ENCODE measurements at places on chromosomes 6 and 20.

DNA sequence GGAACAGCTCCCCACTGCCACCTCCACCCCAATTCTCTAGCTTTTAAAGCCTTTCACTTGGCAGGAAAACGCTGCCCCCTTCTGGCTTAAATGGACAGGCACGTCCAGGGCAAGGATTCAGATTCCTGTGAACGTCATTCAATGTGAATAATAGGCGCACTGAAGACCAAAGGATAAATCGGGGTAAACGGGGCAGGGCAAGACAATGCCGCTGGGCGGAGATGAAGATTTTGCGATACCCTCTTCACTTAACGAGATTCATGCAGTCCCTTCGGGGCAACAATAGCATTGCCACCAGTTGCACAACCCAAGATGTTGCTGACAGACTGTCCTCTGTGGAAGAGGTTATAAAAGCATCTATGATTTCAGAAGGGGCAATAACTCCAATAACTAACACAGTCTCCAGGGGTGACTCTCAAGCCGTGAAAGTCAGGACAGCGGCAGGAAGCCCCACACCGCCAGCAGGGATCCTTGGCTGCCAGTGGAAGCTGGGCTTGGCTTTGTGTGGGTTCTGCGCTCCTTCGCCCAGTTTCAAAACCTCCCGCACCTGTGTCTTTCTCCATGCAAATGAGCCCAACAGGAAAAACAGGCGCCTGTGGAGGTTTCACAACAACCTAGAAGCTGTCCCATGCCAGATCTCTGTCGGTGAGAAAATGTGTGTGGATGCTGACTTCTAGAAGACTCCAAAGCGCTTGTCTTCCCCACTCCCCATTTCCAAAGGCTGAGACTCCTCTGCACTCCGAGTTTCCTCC is 291.8 kb downstream of the BMP7 start:
- DNase-seq, result peak; percentile 35

DNA sequence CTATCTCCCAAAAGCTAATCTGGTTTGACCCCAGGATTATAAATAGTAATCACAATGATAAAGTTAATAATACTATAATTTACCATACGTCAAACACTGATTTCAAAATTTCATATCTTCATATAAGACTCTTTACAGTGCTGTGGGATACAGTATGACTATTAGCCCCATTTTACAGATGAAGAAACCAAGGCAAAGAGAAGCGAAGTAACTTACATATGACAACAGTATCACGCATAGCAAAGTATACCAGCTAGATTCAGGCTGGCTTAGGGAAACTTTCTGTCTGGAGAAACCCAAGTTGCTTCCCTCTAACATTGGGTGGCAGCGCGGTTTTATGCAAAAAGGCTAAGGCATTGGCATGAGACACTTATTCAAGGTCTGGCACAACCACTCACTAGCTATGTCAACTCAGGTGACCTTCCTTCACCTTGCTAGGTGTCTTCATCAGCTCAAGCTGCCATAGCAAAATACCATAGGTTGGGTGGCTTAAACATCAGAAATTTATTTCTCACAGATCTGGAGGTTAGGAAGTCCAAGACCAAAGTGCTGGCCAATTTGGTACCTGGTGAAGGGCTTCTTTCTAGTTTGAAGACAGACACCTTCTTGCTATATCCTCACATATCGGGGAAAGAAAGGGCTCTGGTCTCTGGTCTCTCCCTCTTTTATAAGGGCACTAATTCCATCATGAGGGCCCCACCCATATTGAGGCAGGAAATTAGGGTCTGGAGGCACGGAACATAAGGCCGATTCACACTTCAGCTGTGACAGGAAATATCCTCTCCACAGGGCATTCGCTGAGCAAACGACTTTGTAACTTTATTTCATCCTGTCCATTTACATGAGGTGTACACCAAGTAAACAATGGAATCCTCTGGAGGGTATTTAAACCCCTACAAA is 22.4 kb upstream of the UTRN start:
- no peak for DNase-seq

GRCh38 chr6:28886079-28886439 is 37.7 kb downstream of the TRIM27 start:
- DNase-seq, result no peak

DNA sequence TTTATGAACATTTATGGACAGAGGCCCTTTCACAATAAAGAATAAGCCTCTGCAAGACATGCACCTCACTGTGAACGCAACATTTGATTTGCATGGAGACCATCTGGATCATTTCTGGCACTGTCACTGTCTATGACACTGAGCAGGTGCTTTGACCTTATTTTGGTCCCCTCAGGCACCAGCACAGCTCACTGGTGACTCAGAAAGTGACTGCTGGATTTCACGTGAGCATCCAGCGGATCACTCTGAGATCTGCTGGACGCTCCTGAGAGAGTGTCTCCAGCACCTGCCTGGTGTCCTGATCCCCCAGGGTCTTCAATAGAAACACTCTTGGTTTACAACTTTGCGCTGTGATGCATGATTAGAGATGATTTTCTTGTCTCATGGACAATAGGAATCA is 375.7 kb downstream of the TENT5A start:
- DNase-seq, result no peak

DNA sequence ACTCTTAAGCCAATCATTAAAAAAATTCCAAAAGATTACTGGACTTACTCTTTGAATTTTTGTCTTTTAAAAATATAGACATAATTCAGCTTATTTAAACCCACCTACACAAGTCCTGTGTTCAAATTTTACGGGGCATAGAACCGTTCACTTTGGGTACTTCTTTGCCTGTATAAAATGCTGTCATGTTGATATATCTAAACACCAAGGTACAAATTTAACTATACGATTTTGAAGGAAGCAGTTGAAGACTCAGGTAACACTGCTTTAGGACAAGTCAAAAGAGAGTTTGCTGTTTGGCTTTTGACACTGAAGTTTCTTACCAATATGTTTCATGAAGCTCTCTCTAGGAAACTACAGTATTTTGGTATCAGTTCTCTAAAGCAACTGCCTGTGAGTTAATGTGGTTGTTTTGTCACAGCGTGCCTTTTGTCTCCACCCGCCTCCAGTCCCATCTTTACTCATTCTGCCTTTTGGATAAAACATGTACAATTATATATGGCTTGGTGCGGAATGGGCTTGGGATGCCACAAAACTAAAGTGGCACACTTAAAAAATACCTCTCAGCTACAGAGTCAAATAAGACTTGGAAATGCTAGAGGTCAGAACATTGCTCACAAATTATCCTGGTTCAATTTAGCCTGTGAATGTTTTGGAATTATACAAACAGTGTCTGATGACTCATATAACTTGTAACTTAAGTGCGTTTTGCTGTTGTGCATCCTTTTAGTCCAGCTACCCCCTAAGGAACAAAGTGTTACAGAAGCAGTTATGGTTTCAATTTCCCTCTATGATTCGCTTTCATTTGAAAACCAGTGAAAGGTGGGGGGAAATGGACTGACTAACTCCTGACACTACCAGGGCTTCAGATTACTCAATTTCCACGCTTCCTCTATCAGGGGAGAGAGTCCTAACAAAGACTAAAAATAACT is 38.7 kb downstream of the RGS17 start:
- DNase-seq, result no peak

GRCh38 chr6:159908535-159908934 is 17.7 kb downstream of the MAS1 start:
- no peak for DNase-seq

GRCh38 chr6:168920289-168920688 is 333.4 kb downstream of the THBS2 start:
- no peak for DNase-seq

- no peak for DNase-seq
Observed at GRCh38 chr20:40657526-40657925, 31.5 kb downstream of the MAFB start.

- DNase-seq, result no peak
Observed at GRCh38 chr6:83804886-83805285, 48.3 kb upstream of the RIPPLY2 start.

GRCh38 chr6:89862273-89862672 is 32.0 kb upstream of the GJA10 start:
- DNase-seq, result no peak

- no peak for DNase-seq
Observed at GRCh38 chr6:124203812-124204167, 400.1 kb downstream of the NKAIN2 start.

- DNase-seq, result no peak
Observed at GRCh38 chr6:74964871-74965441, 240.9 kb downstream of the COL12A1 start.

- DNase-seq, result no peak
Observed at GRCh38 chr6:124599656-124600055, 362.6 kb upstream of the RNF217 start.

DNA sequence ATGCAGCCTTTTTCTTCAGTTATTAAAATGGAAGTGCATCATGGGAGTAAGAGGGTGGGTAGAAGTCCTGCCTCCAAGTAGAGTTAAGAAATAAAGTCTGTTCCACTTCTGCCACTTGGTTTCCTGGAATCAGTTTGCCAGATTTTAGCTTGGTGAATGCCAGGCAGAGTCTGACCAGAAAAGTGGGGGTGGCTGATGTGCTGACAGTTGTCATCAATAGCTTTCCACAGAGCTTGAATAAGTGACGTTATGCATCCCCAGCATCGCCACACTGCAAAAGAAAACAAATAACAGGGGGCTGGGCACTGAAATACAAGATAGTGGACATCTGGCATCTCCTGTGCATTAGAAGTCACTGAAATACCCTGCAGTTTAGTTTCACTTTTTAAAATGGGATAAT is 30.8 kb upstream of the CEP162 start:
- no peak for DNase-seq

DNA sequence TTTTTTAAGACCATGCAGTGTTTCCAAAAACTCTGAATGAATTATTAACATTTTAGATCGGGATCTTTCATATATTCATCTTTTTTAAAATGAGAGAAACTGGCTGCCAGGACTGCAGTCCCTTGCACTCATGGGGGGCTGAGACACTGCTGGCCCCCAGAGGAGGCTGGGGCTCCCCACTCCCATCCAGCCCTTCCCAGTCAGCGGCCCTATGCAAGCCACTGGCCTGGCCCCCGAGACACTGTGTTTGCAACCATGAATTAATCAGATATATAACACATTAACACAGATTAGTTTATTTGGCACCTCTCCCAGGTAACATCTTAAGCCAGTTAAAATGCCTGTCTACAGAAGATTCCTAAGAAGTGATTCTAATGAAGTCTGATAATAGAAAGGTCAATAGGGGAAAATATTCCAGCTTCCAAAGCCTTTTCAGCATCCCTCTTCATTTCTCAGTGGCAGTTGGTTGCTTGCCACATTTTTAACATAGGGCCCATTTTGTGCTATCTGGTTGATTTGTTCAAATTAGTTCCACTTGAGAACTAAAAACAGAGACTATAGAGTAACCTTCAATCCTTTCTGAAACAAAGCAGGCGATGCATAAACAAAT is 184.4 kb upstream of the FBXL4 start:
- DNase-seq, result no peak

DNA sequence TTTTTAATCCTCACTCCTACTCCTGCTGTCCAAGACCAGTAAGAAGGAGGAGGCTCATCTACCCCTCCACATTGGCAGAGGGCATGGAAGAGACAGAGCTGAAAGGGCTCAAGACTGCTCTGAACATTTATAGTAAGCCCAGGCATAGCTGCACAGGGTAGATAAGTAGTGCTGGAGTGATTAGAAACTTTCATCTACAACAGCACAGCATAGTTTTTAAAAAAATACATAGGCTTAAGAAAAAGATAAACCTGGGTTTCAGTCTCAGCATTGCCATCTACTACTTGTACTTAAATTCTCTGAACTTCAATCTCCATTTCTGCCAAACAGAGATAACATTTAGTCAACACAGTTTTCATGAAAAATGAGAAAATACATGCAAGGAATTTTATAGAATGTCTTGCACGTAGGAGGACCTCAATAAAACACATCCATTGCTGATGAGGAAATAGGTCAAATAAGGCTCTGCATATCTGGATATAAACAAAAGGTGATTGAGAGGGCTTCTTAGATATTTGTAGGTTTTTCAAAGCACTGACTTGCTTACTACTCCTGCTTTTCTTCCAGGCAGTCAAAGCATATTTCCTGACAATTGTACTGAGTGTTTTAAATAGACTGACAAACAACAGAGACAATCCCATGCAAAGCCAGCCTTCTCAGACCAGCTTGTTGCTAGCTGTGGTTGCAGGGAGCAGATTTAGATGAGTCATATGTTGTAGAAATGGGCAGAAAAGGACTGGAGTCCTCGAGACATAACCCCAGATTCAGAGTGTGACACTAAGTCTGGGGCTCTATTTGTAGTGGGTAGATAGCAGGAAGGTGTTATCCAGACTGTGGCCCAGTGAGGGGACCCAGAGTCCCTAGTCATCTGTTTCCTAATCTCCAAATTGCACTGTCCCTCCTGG is 107.4 kb upstream of the TAB2 start:
- DNase-seq, result no peak

DNA sequence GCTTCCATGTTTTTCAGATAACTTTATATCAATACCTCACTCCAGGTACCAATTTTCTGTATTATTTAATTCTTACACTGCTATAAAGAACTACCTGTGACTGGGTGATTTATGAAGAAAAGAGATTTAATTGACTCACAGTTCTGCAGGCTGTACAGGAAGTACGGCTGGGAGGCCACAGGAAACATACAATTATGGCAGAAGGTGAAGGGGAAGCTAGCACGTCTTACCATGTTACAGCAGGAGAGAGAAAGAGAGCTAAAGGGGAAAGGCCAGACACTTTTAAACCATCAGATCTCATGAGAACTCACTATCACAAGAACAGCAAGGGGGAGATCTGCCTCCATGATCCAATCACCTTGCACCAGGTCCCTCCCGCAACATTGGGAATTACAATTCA is 119.1 kb upstream of the BMP5 start:
- DNase-seq, result no peak

DNA sequence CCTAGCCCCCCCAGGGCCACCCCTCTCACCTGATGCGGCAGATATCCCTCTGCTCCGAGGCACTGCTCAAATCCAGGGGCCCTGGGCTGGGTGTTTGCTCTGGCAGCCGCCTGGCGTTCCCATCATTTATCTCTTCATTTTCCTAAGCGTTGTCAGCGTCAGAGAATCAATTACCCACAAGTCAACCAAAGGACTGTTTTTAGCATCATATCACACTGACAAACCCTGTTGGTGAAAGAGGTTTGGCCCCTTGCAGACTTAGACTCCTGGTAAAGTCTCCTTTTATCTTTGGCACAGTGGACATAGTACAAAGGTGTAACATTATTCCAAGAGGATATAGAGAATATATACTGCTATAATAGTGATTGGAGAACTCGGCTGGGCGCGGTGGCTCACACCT is at the start of gene GHRH:
Gene GHRH, minus strand, starts transcription at position 101 of the 400 bp plus-strand sequence. CDS start 4,925 bp downstream, outside the sequence.
- no peak for DNase-seq
